ENCODE measurements at places on chromosomes 2 and 18. TPM values are rescaled to one million over a fixed set of nuclear protein-coding genes. Genes with fewer than 3 reads are reported as not detected.
A peak's percentile ranks its signal among the peaks of the same experiment; 100 is the strongest.

DNA sequence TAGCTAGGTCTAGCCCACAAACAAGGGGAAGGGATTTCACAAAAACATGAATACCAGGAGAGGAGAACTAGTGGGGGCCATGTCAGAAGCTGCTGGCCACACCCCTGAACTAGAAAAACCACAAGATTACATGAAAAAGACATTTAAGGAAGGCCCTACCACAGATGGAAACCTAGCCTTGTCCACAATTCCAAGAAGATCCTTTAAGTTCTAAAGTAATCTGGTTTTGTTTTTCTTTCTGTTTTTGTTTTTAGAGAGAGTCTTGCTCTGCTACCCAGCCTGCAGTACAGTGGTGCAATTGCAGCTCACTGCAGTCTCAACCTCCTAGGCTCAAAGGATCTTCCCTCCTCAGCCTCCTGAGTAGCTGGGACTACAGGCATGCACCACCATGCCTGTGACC lies 34.2 kb upstream of the CAB39 start:
- DNase-seq: no peak

- DNase-seq: no peak
Measured at GRCh38 chr2:174183076-174183475, 65.3 kb downstream of the OLA1 start.

- peak; percentile 2 for DNase-seq
Measured at GRCh38 chr2:56522605-56523089, 338.9 kb downstream of the CCDC85A start.

DNA sequence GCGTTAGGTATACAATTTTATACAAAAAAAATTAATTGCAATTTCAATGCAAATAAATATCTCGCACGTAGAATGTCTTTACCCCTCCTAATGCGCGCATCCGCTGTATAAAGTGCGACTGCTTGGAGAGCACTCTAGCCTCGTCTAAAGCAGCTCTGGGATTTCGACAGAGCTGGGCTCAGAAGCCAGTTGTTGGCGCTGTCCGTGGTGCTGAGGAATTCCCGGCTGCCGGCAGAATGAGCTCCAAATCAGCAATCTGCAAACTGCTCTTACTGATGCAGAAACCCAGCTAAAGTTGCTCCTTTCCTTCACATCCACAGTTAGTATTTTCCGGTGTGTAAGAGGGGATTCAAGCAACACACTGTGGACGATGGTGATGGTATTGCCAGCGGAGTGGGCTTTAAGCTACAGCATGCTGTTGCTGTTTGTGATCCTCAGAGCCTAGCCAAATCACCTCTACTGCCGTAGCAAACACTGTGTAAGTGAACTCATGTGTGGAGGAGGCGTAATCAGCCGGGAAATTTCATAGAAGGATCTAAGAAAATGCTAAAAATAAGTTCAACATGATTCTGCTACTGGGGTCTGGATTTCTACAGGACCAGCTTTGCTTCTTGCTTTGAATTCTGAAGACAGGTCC lies at the start of gene VWC2L:
TSS of gene VWC2L (plus strand) at position 137 of the 637 bp plus-strand sequence. CDS start 3,140 bp downstream, outside the sequence.
- DNase-seq: peak; percentile 76

G6PC2 gene
- polyA plus RNA-seq: not detected

- DNase-seq: no peak
Measured at GRCh38 chr2:110748489-110748867, 16.1 kb downstream of the ACOXL start.

ANKRD30B gene
- 0.09 TPM for polyA plus RNA-seq

TCF23 gene
- 0.06 TPM for polyA plus RNA-seq

DNA sequence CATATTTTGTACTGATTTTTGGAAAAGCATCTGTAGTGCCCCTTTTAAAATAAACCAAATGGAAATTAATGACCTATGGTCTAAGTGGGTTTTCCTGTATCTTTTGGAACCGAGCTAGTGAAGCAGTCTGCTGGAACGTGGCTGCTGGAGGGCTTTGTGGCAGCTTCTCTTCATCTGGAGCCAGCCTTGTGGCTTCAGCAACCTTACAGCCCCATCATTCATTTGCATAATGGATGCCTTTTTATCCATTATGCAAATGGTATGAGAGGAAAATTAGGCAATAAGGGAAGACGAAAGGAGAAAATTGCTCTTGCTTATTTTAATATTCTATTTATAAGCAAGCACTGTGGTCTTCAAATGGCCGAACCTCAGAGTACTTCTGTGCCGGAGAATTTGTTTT lies 421.0 kb downstream of the PARD3B start:
- no peak for DNase-seq

TXNDC2 gene
- polyA plus RNA-seq: 0.14 TPM

SMCHD1 gene
- polyA plus RNA-seq: 75.8 TPM

SDC1 gene
- 75.8 TPM for polyA plus RNA-seq

GRCh38 chr2:77807531-77808215 lies 285.5 kb upstream of the LRRTM4 start:
- no peak for DNase-seq

Data from right lung (tissue), 10 donors.